NCI-H510A (cell line): ENCODE measurements at places on chromosomes 5 and 9.

- no peak for DNase-seq
These were observed 25.2 kb downstream of the SHC3 start for GRCh38 chr9:89153232-89154017.

DNA sequence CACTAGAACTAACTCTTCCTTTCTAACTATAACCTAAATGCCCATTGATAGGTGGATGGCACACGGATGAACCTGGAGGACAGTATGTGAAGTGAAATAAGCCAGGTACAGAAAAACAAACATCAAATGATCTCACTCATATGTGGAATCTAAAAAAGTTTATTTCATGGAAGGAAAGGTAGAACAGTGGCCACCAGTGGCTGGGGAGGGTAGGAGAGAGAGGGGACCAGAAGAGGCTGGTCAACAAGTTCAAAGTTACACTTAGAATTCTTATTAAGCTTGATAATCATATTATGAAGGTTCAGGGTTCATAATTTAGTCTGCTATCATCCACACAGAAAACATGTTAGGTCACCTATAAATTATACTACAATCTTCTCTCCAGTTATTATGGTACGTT lies 107.6 kb upstream of the SLC12A2 start:
- no peak for DNase-seq

DNA sequence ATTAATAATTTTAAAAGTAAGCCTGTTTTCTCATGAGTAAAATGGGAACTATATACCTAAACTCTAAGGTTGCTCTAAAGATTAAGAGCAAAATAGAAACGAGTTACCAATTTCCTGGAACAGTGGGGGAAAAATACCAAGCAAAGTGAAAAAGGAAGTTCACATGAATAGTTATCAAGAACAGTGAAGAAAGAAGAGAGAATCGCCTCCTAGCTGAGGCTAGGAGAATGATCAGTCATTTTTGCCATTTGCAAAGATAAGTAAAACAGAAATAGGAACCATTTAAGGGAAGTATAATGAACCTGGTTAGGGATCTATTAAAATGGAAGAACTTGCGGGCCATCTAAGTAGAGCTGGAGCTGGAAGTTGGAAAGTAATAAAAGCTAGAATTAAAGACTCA lies 50.7 kb downstream of the P4HA2 start:
- no peak for DNase-seq

DNA sequence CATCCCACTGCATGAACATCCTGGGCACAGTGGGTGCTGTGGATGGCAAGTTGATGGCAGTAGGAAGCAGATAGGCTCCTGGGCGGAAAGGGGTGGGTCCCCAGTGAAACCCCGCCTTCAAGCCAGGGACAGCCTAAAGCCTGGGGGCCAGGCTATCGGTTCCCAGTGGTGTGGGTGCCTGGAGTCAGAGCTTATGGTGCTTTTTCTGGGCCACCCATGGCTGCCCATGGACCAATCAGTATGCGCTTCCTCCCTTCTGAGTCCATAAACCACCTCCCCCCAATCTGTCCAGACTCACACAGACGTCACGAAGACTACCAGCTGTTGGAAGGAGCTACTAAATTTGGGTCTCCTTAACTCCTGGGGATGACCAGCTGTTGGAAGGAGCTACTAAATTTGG lies 17.5 kb upstream of the ECPAS start:
- DNase-seq, result no peak

- no peak for DNase-seq
These were observed 1467.1 kb downstream of the FOXD4L5 start for GRCh38 chr9:63817622-63818518.
